ENCODE measurements at places on chromosomes 1 and 21.

DNA sequence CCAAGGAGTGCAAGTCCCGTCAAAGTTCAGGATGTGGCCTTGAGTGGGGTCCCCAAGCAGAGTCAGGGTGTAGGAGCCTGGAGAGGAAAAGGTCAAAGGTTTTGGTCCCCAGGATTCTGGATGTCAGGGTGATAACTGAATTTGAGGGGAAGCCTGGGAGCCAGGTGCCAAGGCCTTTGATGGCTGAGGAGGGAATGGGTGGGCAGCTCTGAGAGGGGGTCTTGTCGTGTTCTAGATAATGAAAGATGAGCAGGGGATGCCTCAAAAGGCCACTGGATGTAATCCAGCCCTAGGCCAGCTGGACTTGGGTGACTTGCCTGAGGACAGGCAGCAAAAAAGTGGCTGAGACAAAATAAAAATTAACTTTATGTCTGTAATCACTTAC lies 27.5 kb upstream of the KCNA2 start:
- DNase-seq, result no peak

DNA sequence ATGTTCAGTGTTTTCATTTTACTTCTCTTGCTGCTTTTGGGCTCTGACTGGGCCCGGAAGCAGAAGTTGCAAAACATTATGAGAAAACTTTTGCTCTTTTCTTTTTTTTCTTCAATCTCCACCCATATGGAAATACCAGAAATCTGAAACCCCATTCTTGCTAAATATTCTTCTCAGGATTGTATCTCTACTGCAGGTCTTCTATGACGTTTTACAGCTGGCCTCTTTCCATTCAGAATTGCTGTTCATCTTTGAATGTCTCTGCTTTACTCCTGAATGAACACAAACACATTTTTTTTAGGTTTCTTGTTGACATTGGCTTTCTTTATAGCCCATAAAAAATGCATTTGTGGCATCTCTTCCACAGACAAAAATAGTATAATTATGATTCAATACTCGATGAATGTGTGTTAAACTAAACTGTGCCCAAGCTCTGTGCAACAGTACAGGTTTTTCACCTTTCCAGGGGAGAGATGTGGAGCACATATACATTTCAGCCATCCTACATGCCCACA lies 18.8 kb downstream of the PTPRC start:
- DNase-seq, result no peak

DNA sequence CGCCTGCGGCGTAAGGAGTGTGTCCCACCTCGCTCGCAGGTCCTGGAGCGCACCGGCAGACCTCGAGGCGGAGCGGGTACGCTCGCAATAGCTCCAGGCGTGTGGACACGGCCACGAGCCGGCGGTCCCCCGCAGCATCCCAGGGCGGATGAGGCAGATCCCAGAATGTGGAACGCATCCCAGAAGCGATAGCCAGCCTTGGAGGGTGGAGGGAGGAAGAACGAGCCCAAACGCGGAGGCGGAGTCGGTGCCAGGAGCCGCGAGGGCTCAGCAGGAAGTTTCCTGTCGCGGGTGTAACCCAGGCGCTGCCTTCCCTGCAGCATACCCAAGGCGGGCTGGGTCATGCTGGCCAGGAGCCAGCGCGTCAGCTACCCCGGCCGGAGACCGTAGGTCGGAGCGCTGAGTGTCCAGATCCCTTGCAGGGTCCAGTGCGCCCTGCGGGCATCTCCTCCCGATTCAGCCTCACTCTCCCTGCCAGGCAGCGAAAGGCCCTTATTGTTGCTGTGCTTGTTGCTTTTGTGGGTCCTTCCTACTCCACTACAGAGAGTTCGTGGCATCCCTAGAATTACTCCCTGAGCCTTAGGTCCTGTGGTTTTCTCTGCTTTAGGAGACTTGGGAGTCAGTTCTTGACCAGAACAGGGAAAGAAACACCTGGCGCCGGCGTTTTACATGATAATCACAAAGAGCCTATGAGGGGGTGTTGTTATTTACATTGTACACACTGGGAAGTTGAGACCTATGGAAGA lies 27.7 kb downstream of the STYXL2 start:
- no peak for DNase-seq

DNA sequence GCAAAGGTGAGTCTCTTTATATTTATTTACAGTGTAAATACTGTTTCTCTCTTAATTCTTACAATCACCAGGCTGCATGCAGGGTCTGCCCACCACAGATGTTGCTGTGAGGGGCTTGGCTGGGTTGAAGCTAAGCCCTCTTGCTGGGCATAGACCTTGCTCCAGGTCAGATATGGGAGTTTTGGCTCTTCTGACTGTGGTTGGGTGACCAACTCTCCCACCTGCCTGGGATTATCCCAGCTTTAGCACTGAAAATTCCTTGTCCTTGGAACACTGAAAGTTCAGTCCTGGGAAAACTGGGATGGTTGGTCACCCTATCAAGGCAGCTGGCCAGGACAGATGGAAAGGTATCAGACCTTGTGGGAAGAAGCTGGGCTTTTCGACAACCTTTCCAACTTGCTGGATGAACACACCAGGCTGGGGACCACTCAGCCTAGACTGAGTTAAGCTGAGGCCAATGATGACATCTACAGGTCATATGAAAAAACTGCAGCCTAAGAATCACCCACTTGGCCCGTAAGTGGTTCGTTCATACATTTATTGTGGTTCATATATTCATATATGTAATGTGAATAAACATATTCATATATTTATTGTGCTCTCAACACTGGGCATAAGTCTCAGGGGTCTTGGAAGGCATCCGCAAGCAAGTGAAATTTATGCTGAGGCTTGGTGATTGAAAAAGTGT lies 26.6 kb upstream of the HPDL start:
- peak; percentile 47 for DNase-seq

DNA sequence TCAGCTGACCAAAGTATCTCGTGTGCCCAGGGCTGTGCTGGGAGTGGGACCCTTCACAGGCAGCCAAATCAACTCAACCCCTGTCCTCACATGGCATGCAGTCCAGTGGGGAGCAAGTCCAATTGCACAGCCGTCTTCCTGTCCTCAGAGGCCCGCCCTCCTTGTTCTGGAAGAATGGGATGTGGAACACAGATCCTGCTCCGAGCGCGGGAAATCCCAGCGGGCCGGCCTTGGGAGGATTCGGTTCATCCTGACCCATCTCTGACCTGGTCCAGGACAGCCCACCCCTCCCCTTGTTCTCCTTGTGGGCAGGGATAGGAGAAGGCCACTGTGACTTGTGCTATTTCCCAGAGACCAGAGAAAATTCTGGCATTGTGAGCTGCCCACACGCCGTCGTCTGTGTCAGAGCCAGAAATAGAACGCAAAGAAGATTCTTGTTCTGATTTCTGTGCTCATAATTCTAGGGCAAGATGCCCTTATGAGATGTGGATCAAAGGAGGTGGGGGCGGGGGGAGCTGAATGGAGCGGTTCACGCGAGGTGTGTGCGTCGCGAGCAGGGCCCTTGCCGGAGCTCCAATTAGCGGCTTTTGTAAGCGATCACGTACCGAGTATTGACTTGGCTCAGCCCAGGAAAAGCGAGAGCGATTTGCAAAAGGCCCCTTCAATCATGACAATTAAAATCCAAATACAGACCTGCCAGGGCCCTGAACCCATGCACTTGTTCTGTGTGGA lies 79.2 kb downstream of the AJAP1 start:
- DNase-seq, result no peak

- DNase-seq, result no peak
Measured at GRCh38 chr1:10459184-10459583, 9.4 kb downstream of the CORT start.

DNA sequence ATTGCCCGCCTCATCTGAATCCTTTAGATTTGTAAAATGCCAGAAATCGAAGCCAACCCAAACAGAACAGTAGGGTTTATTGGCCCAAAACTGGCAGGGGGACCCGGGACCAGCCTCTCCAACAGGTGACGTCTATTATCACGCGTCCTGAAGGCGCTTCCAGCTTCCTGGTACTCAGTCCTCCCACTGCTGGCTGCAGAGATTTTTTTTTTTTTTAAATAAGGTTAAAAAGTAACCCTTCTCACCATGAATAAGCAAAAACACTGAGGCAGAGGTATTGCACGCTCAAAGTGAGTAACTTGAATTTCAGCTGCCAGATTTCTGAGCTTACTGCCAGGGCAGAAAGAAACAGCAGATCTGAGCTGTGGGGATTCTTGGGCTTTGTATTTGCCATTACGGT lies 54.4 kb upstream of the GCLM start:
- DNase-seq, result no peak

GRCh38 chr1:43776043-43776761 lies 68.9 kb downstream of the ST3GAL3 start:
- no peak for DNase-seq

- DNase-seq, result no peak
Measured at GRCh38 chr1:52925571-52926005, 1.5 kb upstream of the SCP2 start.

GRCh38 chr1:84492726-84493125 lies 13.5 kb upstream of the SPATA1 start:
- DNase-seq, result no peak

- peak; percentile 53 for DNase-seq
Measured at GRCh38 chr1:18541046-18541795, 60.5 kb downstream of the KLHDC7A start.

GRCh38 chr1:225880636-225881035 lies 1.5 kb downstream of the TMEM63A start:
- DNase-seq, result no peak

- no peak for DNase-seq
Measured at GRCh38 chr1:226946841-226947240, 6.7 kb downstream of the COQ8A start.

DNA sequence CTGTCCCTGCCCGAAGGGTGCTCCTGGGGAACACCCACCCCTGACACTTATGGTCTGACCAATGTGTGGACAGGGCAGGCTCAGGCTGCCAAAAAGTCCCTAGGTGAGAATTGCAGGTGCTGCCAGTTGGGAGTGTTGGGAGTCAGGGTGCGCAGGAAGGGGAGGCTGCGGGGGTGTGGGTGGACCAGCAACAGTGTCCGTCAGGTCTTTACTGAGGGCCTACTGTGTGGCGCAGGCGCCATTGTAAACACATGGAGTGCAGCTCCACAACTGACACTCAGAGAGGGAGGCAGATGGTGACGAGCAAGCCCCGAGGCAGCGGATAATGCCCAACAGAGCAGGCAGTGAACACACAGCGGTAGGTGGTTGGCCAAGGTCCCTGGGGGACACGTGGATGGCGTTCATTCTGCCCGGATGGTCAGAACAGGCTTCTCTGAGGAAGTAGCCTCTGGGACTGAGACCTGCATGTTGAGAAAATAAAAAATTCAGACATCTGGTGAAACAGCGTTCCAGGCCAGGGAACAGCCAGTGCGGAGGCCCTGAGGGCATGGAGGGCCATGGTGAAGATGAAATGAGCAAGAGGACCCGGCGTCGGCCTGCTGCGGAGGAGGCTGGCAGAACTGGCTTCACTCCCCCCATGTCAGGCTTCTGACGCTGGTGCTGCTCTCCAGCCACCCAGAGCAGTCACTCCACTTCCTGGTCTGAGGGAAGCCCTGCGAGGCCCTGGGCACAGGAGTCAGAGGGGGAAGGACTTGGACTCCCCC lies 136.2 kb upstream of the ZBTB40 start:
- DNase-seq, result no peak

- DNase-seq, result no peak
Measured at GRCh38 chr1:210796421-210796820, 337.5 kb downstream of the KCNH1 start.

- peak; percentile 86 for DNase-seq
Measured at GRCh38 chr1:178941849-178942248, 71.0 kb upstream of the ANGPTL1 start.

GRCh38 chr1:235659186-235659771 lies 9.7 kb upstream of the GNG4 start:
- DNase-seq, result peak; percentile 76

DNA sequence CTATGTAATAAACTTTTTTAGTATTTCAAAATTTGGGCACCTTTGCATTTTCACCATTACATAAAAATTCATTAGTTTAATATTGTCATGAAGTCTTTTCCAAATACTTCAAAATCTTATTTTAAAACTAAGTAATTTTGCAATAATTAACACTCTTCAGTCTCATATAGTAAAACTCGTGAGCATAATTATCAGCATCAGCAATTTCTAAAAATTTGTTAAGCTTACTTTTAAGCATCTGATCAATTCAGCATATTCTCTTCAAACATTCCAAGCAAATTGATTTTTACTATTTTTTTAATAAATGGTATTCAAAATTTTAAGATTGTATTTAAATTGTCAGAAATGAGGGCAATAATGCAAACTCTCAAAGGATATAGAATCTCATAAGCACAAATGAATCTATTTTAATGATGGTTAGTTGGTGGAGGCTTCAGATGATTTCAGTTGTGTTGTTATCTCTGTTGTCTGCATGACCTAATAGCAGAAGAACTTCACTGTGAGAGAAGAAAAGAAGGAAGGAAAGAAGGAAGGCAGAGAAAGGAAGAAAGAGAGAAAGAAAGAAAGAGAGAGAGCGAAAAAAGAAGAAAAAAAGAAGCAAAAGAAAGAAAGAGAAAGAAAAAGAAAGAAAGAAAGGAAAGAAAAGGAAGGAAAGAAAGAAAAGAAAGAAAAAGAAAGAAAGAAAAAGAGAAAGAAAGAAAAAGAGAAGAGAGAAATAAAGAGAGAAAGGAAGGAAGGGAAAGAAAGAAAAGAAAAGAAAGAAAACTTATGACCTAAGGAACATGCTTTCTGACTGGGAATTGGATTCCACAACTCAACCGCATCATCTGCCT lies 860.5 kb downstream of the NCAM2 start:
- DNase-seq, result no peak

- DNase-seq, result no peak
Measured at GRCh38 chr21:38664841-38665240, 140.9 kb upstream of the ETS2 start.

DNA sequence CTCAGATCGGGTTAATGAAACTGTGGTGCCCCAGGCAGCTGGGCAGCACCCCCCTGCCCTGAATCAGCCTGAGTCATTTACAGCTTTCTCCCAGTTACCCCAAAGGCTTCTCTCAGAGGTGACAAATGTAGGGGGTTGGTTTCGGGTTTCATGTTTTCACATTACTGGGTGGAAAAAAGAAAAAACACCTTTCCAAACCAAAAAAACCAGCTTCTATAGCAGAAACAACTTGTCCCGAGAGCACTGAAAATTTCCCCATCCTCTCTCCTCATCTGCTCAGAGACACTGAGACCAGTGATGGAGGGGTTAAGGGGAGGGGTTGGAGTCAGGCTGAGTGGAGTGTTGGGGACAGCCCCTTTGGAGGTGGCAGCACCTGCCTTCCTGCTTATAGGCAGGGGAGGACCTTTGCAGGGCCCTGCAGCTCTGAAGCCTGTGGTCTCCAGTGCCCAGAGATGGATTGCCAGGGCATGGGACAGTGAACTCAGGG lies 15.6 kb downstream of the UTP11 start:
- DNase-seq, result no peak

- DNase-seq, result no peak
Measured at GRCh38 chr1:179742717-179743678, at the start of gene FAM163A. Gene FAM163A, plus strand, starts transcription at chr1:179743291. Its CDS starts 69,807 bp downstream, at chr1:179813098.

DNA sequence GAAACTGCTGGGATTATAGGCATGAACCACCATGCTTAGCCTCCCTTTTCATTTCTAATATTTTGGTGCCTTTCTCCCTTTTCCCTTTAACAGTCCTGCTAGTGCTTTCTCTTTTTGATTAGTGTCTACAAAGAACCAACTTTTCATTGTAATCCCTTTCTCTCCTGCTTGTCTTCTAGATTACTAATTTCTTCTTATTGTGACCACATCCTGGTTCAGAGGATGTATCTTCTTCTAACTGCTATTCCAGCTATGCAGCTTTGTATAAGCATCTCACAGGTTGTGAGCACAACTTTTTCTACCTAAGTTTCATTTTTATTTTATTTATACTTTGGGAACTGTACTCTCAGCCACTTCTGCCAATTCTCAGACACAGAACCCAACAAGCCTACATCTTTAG lies 14.7 kb downstream of the ZNF648 start:
- no peak for DNase-seq

GRCh38 chr21:31530897-31531705 lies 128.4 kb upstream of the SOD1 start:
- DNase-seq, result no peak

- no peak for DNase-seq
Measured at GRCh38 chr1:174880171-174880570, 119.6 kb upstream of the CACYBP start.
